Activated T-helper 1 cell treated with Interleukin-2 at 50 U/mL for 16 hours (primary cell): ENCODE measurements at places on chromosomes 1 and 21.

DNA sequence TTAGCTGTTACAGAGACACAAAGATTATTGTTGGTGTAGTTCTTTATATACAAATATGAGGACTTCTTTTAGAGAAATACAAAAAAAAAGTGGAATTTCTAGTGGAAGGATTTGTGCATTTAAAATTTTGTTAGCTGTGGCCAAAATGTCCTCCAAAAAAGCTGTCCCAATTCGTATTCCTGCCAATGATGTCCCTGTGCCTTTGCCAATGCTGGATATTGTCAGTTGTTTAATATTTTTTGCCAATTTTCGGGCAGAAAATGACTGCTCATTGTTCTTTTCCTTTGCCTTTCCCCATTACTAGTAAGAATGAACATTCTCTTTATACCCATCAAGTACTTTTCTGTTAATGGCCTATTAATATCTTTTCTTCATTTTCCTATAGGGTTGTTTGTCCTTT is 110.0 kb upstream of the HOOK1 start:
- DNase-seq: no peak

DNA sequence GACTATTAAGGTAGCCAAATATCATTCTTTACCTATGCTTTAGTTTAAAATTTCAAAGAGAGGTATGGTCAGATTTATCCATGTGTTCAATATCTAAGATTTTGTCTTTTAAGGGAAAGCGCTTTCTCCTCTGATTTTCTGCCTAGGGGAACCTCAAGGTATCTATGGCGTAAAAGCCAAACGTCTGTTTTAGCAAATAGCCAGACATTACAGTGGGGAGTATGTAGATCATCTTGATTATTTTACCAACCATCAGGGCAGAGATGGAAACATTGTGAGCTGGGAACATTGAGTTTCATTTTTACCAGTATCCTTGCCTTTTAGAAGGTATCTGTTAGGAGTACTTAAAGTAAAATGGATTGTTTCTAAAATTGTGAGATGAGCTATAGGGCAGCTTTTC is 71.0 kb downstream of the LEPR start:
- no peak for DNase-seq

- no peak for DNase-seq
Observed at GRCh38 chr21:17819877-17820229, 697 bp upstream of the C21orf91 start.

DNA sequence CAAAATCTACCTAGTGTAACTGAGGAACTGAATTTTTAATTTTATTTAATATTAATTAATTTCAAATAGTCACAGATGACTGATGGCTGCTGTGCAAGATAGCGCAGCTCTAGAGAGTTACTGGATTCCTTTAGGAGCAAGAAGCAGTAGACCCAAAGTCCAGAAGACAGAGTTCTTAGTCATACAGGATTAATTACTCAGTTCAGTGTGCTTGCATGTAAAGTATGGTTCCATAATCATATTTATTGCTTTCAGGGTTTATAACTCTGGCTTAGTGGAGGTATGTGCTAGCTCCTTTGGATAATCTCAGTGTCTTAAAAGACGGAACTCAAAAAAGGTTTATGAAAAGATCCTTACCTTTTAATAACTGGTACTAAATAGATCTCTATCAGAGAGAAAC is 17.4 kb downstream of the CEPT1 start:
- DNase-seq: no peak

DNA sequence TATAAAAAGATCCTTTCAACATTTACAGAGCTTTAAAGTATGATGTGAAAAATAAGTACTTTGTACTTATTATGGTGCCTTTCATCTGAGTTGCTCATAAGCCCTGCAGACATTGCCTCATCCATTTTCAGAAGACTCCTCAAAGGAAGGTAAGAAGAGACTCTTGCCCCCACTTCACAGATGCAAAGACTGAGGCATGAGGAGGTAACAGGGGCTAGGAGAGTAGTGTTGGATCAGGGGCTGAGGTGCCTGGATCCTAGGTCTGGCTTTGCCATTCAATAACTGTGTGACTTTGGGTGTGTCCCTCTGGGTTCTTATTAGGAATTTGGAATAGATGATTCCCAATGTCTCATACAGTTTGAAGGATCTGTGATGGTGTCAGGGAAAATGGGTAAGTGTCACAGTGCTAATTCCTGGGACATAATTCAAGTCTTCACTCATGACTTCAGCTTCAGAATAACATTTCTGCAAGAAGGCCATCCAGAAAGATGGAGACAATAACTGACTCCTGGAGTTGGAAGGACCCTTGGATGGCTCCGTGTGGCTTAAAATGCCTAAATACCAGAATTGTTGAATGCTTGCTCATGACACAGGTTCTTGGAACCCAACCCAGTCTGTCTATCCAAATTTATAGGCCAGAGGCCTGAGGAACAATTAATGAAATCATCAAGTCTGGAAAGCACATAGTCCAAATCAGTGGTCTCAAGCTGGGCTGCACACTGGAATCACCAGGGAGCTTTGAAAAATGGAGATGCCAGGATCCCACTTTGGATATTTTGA is 93.1 kb upstream of the RUNX1 start:
- no peak for DNase-seq

- DNase-seq: no peak
Observed at GRCh38 chr1:172642970-172643369, 15.9 kb upstream of the FASLG start.

- DNase-seq: no peak
Observed at GRCh38 chr1:181062836-181063428, 25.6 kb upstream of the IER5 start.

- DNase-seq: no peak
Observed at GRCh38 chr1:170284016-170284415, 138.3 kb downstream of the NTMT2 start.

DNA sequence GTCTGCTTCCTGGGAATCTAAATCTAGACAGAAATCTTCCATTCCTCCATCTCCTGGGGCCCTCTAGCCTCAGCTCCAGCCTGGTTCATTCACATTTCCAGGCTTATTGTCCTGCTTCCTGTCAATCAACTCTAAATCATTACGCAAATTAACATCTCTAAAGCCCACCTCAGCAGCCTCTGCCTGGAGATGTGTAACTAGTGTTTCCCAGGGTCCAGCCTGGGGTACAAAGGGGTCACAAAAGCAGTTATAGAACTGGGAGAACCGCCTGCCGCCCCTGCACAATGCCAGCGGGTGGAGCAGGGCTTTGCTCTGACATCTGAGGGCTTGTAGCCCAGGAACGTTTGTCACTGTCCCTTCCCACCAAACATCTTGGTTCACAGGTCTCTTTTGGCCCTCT is 373.5 kb downstream of the RRAGC start:
- no peak for DNase-seq

- no peak for DNase-seq
Observed at GRCh38 chr1:58816747-58817221, 32.9 kb upstream of the JUN start.

DNA sequence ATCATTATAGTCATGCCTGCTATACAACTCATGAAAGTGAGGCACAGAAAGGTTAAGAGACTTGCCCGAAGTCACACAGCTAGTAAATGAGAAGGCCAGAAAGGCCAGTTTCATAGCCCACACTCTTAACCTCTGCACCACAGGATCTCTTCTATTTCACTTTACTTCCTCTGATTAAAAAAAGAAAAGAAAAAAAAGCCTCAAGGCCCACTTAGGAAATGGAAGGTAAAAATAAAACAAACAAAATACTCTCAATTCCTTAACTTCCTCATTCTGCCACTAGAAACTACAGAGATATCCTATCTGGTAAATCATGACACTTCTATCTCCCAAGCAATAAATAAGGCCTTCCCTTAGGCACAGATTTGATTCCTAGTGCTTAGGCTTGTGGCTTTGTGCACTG is 7.6 kb upstream of the ENAH start:
- DNase-seq: no peak

DNA sequence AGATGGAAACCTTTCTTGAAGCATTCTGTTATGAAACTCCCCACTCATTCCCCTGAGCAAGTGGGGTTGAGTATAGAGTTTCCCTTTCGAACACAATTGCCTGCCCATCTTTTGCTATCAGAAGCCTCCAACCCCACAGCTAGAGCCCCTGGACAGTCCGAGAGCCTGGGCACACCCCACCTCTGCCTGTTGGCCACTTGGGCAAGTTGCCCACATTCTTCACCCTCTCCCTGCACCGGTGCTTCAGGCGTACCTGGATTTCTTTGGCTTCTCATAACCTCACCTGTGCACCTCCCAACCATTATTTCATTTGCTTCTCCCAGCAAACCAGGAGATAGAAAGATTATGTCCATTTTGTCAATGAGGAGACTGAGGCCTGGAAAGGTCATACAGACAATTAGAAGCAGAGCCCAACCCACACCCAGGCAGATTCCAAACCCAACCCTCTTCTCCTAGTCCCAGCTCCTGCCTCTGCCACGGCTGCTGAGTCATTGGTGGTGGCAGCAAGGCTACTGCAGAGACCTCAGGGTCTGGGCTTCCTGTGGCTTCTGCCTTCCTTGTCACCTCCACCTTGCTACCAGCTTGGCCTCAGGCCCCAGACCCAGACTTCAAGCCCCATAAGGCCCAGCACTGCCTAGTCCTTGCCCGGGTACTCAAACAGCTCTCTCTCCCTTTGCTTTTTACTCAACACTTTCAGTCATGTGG is 118.7 kb upstream of the ZBTB40 start:
- DNase-seq: no peak

DNA sequence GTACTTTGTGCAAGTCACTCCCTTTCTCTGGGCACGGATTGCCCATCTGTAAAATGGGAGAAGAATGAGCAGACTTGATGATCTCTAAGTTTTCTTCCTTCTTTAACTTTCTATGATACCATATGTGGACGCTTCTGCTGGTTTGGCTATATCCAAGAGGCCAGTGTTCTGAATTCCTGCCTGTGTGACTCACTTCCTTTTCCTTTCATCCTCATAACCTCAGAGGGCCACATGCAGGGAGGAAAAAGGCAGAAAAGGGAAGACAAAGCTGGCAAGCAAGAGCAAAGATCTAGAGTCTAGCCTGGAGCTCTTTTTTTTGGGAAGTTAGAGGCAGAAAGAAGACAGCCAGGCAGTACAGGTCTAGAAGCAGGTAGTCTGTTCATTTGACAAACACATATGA is 151.2 kb downstream of the OMA1 start:
- no peak for DNase-seq

DNA sequence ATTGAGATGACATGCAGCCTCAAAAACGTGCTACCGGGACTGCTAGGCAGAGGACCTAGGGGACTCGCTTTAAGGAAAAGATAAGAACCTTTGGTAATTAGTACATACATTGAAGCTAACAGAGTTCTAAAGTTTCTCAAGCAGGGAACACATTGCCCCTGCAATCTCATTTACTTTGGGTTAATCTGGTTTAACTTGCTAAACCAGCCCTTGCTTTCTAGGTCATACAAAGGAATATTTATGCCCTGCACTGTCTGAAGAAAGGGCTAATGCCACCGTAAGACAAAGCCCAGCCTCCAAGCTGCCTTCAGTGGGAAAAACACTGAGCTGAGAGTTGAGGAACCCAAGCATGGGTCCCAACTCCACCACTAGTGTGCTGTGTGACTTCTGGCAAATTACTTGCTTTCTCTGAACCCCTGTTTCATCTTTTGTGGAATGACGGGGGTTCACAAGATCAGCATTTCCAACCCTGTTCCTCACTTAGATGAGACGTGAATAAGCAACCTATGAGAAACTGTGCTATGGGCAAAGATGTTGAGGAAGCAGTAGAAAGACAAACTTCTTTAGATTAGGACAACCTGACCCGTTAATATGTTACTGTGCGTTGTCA is 66.3 kb downstream of the VWA5B1 start:
- DNase-seq: no peak
